Stimulated activated CD4-positive, alpha-beta T cell treated with anti-CD3 and anti-CD28 coated beads, Interleukin-1b, Interleukin-23, amount 100 ng/mL, for 1 hour (primary cell): ENCODE measurements at places on chromosomes 2 and 18.
A peak's percentile ranks its signal among the peaks of the same experiment; 100 is the strongest.

GRCh38 chr2:64655018-64655664 is 1.4 kb upstream of the SERTAD2 start:
- no peak for DNase-seq

- no peak for DNase-seq
Measured at GRCh38 chr18:463827-464541, 36.5 kb downstream of the COLEC12 start.

GRCh38 chr2:174048243-174048642 is 83.1 kb upstream of the SP3 start:
- no peak for DNase-seq

DNA sequence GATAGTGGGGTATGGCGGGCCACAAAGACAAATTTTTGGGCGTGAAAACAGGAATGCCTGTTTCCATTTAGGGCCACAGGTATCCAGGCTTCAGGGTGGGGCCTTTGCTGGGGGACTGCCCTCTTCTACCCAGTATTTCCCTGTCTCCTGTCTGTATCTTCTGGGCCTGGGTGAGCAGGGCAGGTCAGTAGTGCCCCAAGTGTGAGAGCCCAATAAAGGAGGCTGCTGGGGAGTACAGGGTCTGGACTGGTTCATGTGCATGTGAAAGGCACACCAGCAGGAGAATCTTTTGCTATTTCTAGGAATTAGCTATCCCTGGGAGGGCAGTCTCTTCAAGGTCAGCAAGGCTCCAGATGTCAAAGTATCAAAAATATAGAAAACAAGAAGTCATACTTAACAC is 71.5 kb downstream of the MEX3C start:
- no peak for DNase-seq

DNA sequence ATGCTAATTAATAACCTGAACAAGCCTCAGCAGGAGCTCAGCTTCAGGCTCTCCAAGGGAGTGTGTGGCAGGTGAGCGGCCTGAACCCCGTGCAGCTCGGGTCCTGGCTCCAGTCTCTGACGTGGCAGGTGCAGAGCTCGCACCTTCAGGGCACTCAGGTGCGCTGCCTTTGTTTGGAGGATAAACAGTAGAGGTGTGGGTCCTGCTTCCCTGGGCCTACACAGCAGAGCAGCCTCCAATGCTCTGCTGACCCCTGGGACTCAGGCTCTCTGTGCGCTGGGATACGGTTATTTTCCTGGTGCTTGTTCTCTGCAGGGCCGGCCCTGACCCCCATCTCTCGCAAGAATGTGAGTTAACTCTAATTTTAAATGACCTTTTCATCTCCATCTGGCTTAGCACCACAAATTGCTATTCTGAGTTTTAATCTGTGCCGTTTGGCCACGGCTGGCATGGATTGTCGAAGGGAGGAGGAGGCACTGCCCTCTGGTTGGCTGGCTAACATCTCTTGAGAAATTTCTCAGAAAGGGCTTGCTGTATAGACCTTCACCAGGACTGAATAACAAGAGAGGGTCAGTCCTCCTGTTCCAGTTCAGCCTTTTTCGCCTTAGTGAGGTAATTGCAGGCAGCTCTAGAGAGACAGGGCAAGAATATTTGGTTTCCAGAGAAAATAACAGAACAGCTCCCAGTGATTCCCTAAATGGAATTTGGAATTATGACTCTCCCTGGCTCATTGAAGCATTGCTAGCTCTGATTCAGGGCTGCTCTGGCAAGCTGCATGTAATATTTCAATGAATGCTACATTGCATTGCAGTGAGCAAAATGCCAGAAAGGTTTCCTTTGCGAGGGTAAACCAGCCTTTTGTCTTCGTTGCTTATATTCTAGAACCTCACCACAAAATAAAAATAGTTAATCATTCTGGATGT is 161.8 kb downstream of the DCDC2C start:
- DNase-seq, result no peak

- no peak for DNase-seq
Measured at GRCh38 chr2:240306185-240306584, 129.3 kb upstream of the GPC1 start.

DNA sequence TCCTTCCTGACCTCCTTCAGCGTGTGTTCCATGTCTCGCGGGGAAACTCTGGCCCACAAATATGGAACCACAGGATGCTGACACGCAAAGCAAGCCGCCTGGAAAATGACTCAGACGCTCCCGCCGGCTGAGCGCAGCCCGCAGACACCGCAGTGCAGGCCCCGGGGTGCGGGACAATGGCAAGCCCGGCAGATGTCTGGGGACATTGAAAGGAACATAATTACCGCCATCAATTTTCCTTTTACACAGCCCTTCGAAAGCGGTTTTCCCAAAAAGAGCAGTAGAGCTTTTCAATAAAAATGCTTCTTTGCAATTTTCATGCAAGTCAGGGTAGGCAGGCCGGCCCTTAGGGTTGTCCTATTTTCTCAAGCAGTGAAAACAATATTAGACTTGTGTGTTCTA is 159.2 kb upstream of the SH3BP4 start:
- no peak for DNase-seq

DNA sequence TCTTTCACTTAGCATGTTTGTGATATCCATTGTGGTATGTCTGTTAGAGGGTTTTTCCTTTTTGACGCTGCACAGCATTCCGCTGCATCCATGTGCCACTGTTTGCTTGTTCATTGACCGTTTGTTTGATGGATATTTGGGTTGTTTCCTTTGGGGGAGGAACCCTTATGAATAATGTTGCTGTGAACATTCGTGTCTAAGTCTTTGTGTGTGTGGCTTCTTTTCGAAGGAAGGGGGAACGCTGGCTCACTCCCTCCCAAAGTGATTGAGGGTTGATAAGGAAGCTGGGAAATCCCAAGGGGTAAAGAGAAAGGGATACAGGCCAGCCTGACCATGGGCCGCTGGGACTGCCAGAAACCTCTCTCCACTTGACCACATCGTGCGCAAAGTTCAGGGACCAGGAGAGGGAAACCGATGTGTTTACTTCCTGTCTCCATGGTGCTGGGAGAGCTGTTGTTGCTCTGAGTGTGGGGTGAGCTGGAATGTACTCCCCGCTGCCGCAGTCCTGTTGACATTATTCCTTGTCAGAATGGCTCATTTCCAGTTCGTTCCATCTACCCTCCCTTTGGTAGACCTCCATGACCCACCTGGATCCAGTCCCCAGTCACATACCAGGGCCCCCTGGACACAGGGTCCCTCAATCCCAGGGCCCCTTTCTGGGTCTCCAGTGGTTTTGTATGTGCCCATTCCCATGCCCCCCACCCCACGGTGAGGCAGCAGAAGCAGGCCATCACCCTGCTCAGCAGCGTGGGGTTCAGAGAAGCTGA is 39.6 kb downstream of the HS1BP3 start:
- no peak for DNase-seq

DNA sequence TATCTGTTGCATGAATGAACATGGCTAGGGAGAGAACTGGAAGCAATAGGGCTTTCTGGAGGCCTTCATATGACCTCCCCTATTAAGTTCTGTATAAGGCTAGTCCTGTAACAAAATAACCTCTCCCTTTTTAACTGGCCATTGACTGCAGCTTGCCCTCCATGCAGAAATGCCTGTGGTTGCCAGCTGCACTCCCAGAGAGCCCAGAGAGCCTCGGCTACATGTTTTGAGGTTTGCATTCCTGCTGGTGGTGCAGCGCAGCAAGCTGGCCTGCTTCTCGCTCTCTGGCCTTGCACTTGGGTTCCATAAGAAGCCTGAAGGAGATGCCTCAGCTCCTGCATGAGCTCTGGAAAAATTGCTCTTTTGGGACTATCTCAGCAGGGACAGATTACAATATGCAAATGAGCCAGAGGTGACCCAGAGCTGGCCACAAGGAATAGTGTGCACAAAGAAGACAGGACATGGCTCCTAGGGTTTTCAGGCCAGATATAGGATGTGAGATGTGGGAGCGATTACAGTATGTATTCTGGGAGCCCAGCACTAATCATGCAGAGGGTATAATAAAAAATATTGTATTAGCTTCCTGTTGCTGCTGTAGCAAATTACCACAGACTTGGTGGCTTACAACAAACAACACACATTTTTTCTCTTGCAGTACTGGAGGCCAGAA is 186.7 kb downstream of the INSIG2 start:
- no peak for DNase-seq

DNA sequence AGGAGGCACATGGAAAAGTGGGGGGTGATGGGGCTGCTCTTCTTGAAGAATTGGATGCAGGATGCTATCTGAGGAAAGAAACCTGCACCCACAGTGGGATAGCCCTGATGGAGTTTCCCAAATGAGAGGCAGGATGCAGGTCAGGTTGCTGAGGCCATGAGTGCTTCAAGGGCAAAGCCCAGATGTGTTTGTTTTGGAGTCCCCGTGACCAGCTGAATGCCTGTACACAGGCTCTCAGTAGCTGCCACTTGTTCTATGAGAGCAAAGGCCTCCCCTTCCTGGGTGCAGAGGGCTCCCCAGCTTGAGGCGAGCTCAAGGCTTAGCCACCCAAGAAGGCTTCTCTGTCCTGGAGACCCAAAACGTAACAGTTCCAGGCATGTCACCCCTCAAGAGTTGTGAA is 192.7 kb downstream of the SEPTIN10 start:
- DNase-seq, result no peak

GRCh38 chr2:158297606-158298005 is 158.9 kb downstream of the CCDC148 start:
- no peak for DNase-seq

- DNase-seq, result no peak
Measured at GRCh38 chr2:71937396-71937795, 210.3 kb downstream of the CYP26B1 start.

- no peak for DNase-seq
Measured at GRCh38 chr2:97759727-97760407, 46.5 kb downstream of the ZAP70 start.

- no peak for DNase-seq
Measured at GRCh38 chr2:26911911-26912861, 58.3 kb upstream of the MAPRE3 start.

GRCh38 chr2:132965460-132965859 is 295.5 kb upstream of the LYPD1 start:
- DNase-seq, result no peak

DNA sequence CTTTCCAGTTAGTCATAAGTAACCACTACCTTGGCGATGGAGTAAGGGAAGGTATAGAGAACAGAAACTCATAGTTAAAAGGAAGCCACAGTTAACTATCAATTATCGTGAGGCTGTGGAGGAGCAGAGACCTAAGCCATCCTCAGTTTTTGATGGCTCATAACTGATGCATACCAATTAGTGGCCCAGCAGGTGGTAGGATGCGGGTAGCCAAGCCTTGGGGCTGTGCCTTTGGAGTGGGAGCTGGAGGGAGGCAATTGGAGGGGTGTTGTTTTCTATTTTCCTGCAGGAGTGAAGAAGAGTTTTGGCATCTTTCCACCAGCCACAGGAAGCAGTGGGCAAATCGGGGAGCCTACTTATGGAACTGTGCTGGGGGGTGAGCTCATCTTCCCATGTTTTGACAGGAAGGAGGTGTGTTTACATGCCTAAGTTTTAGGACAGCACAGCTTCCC is 194.8 kb downstream of the TPGS2 start:
- DNase-seq, result no peak

- DNase-seq, result no peak
Measured at GRCh38 chr2:70537840-70538239, 15.8 kb downstream of the TGFA start.

GRCh38 chr2:48427552-48427951 is 102.4 kb upstream of the STON1 start:
- DNase-seq, result no peak

DNA sequence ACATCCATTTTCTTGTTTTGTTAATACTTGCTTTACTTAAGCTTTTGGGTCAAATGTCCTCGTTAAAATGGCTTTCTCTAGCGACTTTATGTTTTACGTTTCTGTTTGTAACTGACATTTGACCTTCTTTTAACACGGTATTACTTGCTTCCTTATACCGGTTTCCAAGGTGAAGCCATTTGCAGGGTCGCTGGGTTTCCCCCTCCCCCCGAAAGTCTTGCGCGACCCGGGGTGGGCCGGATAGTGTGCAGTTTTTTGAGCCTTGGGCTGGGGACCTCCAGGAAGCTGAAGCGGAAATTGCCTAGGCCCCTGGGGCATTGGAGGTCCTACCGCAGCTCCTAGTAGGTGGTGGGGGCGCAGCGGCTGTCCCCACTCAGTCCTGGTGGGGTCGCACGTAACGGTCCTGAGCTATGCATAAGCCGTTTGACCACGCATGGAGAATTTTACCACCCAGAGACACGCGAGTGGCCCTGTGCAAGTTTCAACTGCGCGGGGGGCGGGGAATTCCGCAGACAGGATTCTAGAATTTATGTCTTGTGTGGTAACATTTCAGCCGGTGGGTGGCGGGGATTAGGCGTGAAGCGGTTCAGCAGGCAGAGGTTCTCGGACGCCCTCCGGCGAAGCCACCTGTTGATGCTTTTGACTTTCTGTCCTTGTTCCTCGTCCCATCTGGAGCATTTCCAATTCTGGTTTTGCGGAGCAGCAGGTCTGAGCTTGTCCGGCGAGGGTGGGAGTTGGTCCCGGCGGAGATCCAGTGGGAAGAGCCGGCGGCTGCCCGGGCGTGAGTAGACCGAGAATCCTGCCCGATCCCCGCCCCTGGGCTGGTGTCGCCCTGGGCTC is 2.4 kb downstream of the CFLAR start:
- DNase-seq, result peak; percentile 74

- no peak for DNase-seq
Measured at GRCh38 chr2:126769118-126769517, 113.2 kb downstream of the GYPC start.

DNA sequence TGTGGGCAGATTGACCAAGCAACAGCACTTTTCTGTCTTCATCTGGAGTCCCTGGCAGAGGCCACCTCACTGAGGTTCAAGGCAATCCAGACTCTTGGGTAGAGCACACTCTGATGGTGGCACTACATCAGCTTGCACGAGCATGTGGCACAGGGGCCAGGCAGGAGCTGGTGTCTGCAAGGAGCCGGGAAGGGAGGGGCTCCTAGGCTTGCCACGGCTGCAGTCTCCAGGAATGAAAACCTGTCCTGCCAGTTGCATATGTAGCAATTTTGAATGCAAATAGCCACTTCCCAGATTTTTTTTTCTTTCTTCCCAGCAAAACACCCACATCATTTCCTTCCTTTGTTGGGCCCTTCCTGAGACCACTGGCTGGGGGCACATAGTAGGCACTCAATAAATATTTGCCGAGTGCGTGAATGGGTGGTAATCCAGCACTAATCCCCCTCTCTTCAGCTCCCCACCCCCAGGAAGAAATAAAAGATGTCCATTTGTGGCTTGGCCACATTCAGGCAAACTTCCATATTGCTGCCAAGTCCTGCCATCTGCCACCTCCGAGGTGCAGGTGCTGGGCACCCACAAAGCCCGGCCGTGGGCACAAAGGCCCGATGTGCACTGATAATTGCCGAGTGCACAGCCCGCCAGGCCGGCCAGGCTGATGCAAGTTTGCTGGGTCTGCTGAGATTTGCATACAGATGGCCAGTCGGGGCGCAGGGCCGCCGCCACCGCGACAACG is 72.4 kb downstream of the MYCN start:
- no peak for DNase-seq

- no peak for DNase-seq
Measured at GRCh38 chr2:209565896-209566582, 142.2 kb downstream of the MAP2 start.
